ENCODE measurements at places on chromosomes 1 and 21.

DNA sequence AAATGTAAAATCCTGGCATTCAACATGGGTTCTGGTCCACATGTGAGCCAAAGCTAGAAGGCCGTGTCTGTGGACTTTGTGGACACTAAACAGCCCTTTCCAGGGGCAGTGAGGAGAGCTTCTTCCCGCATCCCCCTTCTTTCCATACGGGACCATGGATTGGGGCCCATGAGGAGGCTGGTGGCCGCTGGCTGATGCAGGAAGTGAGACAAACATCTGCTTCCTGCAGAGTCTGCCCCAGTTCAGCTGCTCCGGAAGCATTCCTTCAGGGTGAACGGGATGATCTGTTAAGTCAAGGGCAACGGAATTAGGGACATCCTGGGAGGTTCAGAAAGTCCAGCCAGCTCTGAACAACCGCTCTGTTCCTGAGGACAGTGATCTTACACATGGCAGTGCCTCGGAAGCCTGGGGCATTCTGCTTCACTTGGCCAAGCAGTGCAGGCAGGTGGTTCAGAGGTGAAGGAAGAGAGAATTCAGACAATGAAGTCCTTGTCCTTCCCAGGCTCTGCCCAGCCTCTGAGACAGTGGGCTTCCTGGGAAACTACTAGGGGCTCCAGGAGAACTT is 1.5 kb downstream of the CA6 start:
- DNase-seq, result peak; percentile 21

DNA sequence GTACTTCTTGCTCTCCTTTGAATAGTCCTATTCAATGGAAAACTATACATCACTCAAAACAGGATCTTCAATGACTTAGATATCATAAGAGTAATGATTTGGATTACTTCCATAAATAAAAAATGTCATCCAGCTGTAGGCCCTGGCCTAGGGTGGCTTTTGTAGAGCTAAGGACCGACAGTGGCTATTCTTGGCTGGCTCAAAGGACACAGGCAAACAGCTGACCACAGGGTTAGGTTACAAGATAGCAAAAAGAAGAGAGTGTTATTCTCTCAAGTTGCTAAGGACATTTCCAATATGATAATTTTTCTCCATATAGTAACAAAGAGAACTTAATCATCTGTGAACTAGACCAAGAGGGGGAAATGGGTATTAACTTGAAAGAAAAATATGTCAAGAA is 495.1 kb downstream of the PLPP3 start:
- no peak for DNase-seq

DNA sequence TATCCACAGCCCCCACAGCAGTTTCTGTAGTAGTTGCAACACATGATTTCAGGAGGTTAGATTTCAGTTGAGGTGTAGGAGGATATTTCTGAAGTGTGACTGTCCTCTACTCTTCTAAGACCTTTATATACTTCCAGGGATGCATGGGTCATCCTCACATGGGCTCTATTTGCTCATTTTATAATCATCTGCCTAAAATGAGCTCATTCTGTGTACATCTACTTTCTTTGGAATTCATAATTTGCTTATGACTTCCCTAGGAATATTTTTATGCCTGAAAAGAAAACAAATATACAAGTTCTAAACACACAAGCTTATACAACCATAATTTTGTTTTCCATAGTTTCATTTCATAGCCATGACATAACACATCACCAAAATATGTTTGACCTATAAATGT is at the start of gene KRTAP21-2:
TSS of gene KRTAP21-2 (minus strand) at position 101 of the 400 bp plus-strand sequence. CDS start at position 44, 57 bp downstream.
- DNase-seq, result no peak

DNA sequence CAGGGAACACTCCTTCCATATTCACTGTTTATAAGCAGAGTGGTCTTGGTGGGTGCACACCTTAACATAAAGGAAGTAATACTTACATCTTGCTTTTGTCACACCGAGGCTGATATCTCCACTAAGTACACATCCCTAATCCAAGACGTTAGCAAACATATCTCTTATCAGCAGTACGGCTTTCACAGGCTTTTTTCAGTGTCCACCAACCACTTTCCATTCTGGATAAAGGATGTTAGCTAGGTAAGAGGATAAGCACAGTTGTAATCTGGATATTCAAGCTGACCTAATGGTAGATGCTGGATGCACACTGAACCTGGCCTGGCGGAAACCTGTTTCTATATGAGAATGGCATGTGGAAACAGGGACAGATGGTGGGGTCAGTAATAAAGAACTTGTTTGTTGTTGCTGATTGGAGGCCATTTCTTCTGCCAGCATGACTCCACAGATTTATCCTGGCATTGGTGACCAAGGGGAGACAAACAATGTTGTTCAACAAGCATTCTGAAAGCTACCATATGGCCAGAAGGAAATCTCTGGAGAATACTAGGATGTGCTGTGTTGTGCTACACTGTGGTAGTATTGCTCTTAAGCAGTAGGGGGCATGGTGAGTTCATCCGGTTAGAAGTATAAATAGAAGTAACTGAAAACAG is 416.4 kb downstream of the PTBP2 start:
- DNase-seq, result no peak

GRCh38 chr1:36134505-36135329 is 9.7 kb upstream of the COL8A2 start:
- no peak for DNase-seq

- no peak for DNase-seq
Observed at GRCh38 chr1:16077406-16078245, 4.2 kb upstream of the FAM131C start.

GRCh38 chr1:177017287-177017852 is 147.1 kb downstream of the ASTN1 start:
- DNase-seq, result no peak

GRCh38 chr1:35655196-35655595 is 13.9 kb upstream of the PSMB2 start:
- no peak for DNase-seq

Measured in activated naive CD4-positive, alpha-beta T cell treated with Interleukin-2 at 50 U/mL for 16 hours (primary cell).